IMR-90 (cell line): ENCODE measurements at places on chromosomes 2 and 18. TPM values are rescaled to one million over a fixed set of nuclear protein-coding genes. Genes with fewer than 3 reads are reported as not detected.

The SCYGR8 gene
- not detected in 2 replicates for total RNA-seq

GRCh38 chr18:79926715-79927606, 24.5 kb downstream of the SLC66A2 start:
- no peak overlapping the region for H3K4me3 ChIP-seq
- H3K27ac ChIP-seq: no peak overlapping the region
- H3K36me3 ChIP-seq: peaks cover 36% of the 10 kb centered on the region

DNA sequence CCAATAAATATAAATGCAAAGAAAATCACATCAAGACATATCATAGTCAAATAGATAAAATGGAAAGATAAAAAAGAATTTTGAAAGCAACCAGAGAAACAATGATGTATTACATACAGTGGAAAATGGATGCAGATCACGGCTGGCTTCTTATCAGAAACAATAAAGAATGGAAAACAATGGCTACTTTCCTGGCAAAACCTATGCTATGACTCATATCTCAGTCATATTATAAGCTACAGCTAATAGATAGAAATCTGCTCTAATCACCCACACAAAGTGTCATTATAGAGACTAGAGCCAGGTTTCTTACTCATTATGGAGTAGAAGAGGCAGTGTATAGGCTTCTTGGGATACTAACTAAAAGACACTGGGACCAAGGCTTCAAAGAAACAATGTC, 93.5 kb upstream of the TACR1 start:
- H3K27me3 ChIP-seq: no peaks in the 10 kb centered on the region
- H3K36me3 ChIP-seq: no peaks in the 10 kb centered on the region
- H3K4me1 ChIP-seq: peaks cover 8% of the 10 kb centered on the region; the same call in 1 of the 2 replicates
- no peak overlapping the region for H3K27ac ChIP-seq

- H3K36me3 ChIP-seq: no peaks in the 10 kb centered on the region
- peak; percentile 2 for DNase-seq
- no peak overlapping the region for H3K4me3 ChIP-seq
- H3K27ac ChIP-seq: no peak overlapping the region
Measured at GRCh38 chr2:228556717-228557116, 375.2 kb upstream of the SPHKAP start.

- no peak for DNase-seq
- H3K36me3 ChIP-seq: no peaks in the 10 kb centered on the region
- H3K27ac ChIP-seq: no peak overlapping the region
- no peak overlapping the region for H3K4me3 ChIP-seq
Measured at GRCh38 chr2:129255610-129256313, 723.7 kb upstream of the RAB6C start.

DNA sequence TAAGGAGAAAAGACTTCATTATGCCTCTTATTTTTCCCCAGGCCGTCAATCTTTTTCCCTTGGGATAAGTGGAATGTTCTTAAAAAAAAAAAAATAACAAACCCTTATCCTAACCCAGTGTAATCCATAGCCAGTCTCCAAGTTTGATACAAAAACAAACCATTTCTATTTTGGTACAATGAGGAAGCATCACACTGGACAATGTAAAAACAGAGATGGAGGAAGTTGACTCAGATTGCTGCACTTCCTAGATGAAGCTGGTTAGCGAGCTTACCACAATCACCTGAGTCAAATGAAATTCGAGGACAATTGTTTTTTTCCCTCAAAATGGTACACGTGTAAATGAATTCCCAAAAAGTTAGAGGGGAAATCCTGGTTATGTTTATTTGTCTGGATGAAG, 259.7 kb downstream of the TCF4 start:
- no peaks in the 10 kb centered on the region for H3K27me3 ChIP-seq
- peaks cover 1% of the 10 kb centered on the region; the same call in 1 of the 2 replicates for H3K4me1 ChIP-seq
- no peak overlapping the region for H3K4me3 ChIP-seq
- no peak overlapping the region for H3K27ac ChIP-seq

The VAMP8 gene
- 0.83 and 0.90 TPM in 2 replicates for total RNA-seq

The GLI2 gene
- 3.8 and 4.7 TPM in 2 replicates for total RNA-seq

DNA sequence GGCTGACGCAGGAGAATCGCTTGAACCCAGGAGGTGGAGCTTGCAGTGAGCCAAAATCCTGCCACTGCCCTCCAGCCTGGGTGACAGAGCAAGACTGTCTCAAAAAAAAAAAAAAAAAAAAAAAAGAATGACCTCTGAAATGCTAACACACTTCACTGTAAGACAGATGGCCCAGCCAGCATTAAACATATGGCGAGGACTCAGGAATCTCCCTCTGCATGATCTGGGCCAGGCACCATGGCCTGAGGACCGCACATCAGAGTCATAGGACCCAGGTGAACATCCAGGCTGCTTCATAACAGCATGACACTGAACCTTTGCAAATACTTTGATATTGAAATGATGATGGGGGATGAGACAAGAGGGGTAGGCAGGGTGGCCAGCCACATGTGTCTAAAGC, 56.1 kb upstream of the DNMT3A start:
- H3K27me3 ChIP-seq: no peaks in the 10 kb centered on the region
- no peak overlapping the region for H3K27ac ChIP-seq
- H3K4me1 ChIP-seq: peaks cover 2% of the 10 kb centered on the region; the same call in 1 of the 2 replicates

The IL1F10 gene
- total RNA-seq: not detected in 2 replicates

GRCh38 chr18:68991286-68991685, 193.4 kb downstream of the CCDC102B start:
- H3K27me3 ChIP-seq: no peaks in the 10 kb centered on the region
- H3K27ac ChIP-seq: no peak overlapping the region
- H3K36me3 ChIP-seq: no peaks in the 10 kb centered on the region
- H3K4me3 ChIP-seq: no peak overlapping the region
- H3K4me1 ChIP-seq: no peaks in the 10 kb centered on the region
- DNase-seq: peak; percentile 53

GRCh38 chr2:43361286-43361685, 134.9 kb upstream of the ZFP36L2 start:
- no peak overlapping the region for H3K4me3 ChIP-seq
- H3K4me1 ChIP-seq: peaks cover 10% of the 10 kb centered on the region
- no peak overlapping the region for H3K27ac ChIP-seq
- DNase-seq: no peak
- H3K36me3 ChIP-seq: no peaks in the 10 kb centered on the region

DNA sequence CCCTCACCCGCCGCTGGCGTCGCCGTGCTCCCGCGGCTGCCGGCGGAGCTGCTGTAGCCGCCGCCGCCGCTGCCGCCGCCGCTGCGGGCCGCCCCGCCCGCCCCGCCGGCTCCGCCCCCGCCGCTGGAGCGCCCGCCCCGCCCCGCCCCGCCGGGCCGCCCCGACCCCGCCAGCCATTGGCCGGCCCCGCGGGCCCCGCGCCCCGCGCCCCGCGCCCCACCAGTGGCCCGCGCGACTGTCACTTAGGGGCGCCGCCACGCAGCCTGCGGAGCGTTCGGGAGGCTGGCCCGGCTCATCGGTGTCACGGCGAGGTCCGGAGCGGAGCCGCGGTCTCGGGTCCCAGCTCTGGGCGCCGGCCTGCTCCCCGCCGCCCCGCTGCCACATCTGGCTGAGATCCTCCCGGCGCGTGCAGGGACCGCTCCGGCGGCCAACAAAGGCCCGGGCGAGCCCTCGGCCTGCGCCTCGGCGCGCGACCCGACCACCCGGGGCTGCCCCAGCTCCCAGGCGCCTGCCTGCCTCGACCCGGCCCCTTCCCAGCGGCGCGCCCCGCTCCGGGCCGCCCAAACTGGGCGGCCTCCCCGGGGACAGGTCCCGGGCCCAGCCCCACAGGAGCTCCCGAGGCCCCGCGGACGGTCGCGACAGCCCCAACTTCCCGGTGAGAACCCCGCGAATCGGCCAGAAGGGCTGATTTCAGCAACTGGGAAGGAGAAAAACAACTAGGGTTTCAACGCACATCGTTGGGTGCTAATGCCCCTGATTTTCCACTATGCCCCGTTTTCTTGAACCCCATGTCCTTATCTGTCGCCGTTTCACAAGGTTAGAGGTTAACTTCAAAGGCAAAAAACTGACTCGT, at the start of gene MGAT4A:
Gene MGAT4A (minus strand): TSS at position 92 of the 853 bp plus-strand sequence. CDS start 4,800 bp downstream, outside the sequence.
- DNase-seq: no peak
- H3K27ac ChIP-seq: no peak within 1 kb of the TSS
- no peaks in the 10 kb centered on the region for H3K36me3 ChIP-seq
- peak within 1 kb of the TSS; percentile 57 for H3K4me3 ChIP-seq
- peaks cover 28% of the 10 kb centered on the region for H3K27me3 ChIP-seq

DNA sequence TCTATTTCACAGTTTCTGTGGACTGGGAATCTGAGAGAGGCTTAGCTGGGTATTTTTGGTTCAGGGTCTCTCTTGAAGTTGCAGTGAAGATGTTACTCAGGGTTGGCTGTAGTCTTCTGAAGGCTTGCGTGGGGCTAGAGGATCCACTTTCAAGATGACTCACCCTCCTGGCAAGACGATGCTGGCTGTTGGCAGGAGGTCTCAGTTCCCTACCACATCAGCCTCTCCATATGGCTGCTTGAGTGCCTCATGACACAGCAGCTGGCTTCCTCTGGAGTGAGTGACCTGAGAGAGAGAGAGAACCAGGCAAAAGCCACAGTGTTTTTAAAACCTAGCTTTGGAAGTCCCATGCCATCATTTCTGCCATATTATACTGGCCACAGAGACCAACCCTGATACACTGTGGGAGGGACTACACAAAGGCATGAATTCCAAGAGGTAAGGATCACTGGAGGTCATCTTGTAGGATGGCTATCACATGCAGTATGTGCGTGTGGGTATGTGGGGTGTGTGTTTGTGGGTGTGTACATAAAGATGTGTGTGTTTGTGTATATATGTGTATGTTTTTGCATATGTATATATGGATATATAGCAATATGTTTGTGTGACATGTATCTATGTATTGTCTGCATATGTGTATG, 25.1 kb downstream of the DNPEP start:
- H3K36me3 ChIP-seq: no peaks in the 10 kb centered on the region
- peaks cover 29% of the 10 kb centered on the region for H3K27me3 ChIP-seq
- peak overlapping the region; percentile 67; the same call in 1 of the 2 replicates for H3K27ac ChIP-seq

The ABCG8 gene
- not detected in 2 replicates for total RNA-seq

DNA sequence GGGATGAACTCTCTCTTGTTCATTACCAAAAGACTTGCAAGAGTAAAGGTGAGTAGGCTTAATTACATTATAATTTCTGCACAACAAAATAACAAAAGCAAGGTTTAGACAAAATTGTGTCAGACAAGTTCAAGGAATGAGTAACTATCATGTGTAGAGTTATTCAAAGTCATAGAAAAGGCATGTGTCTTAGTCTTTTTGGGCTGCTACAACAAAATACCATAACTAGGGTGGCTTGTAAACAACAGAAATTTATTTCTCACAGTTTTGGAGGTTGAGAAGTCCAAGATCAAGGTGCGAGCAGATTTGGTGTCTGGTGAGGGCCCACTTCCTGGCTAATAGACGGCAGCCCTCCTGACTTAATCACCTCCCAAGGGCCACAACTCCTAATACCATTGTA, 37.6 kb downstream of the IL1R2 start:
- no peak overlapping the region for H3K4me3 ChIP-seq
- no peak for DNase-seq
- no peak overlapping the region for H3K27ac ChIP-seq
- H3K27me3 ChIP-seq: no peaks in the 10 kb centered on the region

DNA sequence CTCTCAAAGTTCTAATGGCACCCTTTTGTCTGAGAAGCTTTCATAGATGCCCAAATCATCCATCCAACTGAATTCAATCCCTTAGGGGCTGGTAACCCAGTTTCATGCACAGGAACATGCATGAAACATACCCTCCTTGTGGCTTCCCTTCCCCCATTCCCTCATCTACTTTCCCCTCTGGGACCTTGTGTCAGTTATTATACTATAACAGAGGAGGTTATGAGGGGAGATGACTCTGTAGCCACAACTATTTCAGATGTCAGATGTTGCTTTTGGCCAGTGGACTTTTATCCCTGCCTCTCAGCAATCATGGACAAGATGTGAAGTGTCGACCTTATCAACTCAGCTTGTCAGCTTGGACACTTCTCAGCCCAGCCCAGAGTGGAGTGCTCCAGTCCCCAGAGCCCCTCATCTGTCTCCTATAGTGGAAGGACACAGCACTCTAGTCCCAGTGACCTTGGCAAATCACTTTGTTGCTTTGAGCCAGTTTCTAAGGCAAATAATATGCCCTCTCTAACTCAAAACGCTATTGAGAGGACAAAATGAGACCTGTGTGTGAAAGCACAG, 8.4 kb downstream of the DHRS9 start:
- no peak overlapping the region for H3K4me3 ChIP-seq
- no peaks in the 10 kb centered on the region for H3K4me1 ChIP-seq
- no peaks in the 10 kb centered on the region for H3K27me3 ChIP-seq
- no peak overlapping the region for H3K27ac ChIP-seq
- H3K36me3 ChIP-seq: no peaks in the 10 kb centered on the region

The SPEG gene
- 6.8 and 7.8 TPM in 2 replicates for total RNA-seq

The NETO1 gene
- total RNA-seq: 0.28 and 0.36 TPM in 2 replicates

- no peaks in the 10 kb centered on the region; the same call in 1 of the 2 replicates for H3K27me3 ChIP-seq
- H3K4me1 ChIP-seq: peaks cover 4% of the 10 kb centered on the region
- no peak for DNase-seq
Measured at GRCh38 chr18:59822612-59823550, 76.9 kb upstream of the PMAIP1 start.

GRCh38 chr2:214816008-214816533, 6.6 kb upstream of the BARD1 start:
- no peak overlapping the region for H3K27ac ChIP-seq
- H3K36me3 ChIP-seq: no peaks in the 10 kb centered on the region
- H3K4me1 ChIP-seq: no peaks in the 10 kb centered on the region
- no peak for DNase-seq

- H3K36me3 ChIP-seq: no peaks in the 10 kb centered on the region
- no peak for DNase-seq
- H3K4me1 ChIP-seq: no peaks in the 10 kb centered on the region
- no peak overlapping the region for H3K27ac ChIP-seq
Measured at GRCh38 chr2:190380962-190381412, 27.2 kb upstream of the MFSD6 start.

The PSD4 gene
- total RNA-seq: 0.28 and 0.36 TPM in 2 replicates

- no peaks in the 10 kb centered on the region for H3K27me3 ChIP-seq
- H3K27ac ChIP-seq: no peak overlapping the region
- no peak overlapping the region for H3K4me3 ChIP-seq
- H3K4me1 ChIP-seq: no peaks in the 10 kb centered on the region
- DNase-seq: no peak
- H3K36me3 ChIP-seq: no peaks in the 10 kb centered on the region
Measured at GRCh38 chr2:194090251-194090905, 1566.6 kb upstream of the SLC39A10 start.

- H3K36me3 ChIP-seq: no peaks in the 10 kb centered on the region
- H3K4me3 ChIP-seq: no peak overlapping the region
- DNase-seq: no peak
- H3K27ac ChIP-seq: no peak overlapping the region
- H3K27me3 ChIP-seq: no peaks in the 10 kb centered on the region
Measured at GRCh38 chr2:220272656-220273055, 645.2 kb downstream of the SLC4A3 start.
